ENCODE measurements at places on chromosomes 7 and 10.

DNA sequence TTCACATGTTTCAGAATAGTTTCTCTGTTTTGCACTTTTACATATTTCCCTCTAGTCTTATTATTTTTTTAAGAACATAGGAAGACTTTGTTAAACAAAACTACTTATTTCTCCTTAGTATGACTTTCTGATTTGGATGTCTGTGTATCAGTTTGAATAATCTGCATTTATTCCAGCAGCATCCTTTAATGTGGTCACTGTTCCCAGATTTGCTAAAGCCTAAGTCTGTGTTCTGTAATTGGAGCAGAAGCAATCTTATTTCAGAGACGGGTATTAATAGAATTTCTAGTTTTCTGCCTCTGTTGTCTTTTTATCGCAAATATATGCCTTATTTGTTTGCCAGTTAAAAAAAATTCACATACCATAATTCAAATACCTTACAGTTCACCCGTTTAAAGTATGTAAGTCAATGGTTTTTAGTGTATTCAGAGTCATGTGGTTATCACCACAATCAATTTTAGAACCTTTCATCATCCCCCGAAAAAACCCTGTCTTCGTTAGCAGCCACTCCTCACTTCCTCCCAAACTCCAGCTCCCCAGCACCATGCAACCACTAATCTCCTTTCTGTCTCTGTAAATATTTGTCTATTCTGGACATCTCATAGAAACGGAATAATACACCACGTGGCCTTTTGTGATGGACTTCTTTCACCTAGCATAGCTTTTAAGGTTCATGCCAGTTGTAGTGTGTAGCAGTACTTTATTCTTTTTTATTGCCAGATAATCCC, 58.7 kb downstream of the INPP5F start:
- DNase-seq, result no peak

- DNase-seq, result peak; percentile 96
Measured at GRCh38 chr10:133394064-133394663, at the start of gene MTG1. Gene MTG1 (plus strand): TSS chr10:133394157. CDS start chr10:133394221, 64 bp downstream.

DNA sequence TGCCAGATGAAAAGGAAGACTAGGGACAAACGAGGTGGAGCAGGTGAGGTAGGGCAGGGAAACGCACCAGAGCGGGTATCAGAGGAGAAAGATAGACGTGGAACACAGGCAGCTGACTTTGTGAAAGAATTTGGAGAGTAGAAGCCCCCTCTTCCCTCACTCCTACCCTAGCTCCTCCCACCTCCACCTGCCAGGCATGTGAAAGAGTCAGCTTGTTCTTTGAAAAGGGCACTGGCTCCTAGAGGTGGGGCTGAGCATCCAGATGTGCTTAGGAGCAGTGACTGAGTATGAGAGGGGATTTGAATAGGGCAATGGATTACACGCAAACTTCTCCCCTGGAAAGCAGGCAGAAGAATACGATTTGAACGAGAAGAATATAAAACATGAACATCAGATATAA, 174.2 kb upstream of the INHBA start:
- DNase-seq, result no peak

DNA sequence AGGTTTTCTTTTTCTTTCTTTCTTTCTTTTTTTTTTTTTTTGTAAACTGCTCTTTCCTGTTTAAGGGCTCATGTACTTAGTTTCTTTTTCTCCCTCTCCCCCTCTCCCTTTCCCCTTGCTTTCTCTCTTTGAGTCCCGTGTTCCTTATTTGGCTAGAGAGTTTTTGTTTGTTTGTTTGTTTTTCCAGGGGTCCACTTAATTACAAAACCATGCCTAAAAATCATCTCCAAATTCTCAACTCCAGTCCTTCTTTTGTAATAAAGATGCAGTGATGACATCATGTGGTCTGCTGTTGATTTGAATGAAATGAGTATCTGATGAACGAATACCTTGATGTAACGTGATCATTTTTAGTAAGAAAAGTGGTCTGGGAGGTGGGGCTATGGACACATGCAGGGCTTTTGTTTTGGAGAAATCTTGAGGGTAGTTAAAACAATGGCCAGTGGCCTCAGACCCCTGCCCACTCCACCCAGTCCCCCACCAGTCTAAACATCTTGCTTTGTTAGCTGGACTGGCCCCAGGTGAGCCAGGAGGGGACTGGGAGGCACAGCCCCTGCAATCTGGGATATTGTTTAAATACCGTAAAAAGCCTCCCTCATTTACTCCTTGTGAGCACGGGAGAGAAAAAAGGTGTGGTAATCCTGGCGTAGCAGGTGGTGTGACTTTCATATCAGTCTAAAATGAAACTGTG, 165.7 kb downstream of the LRMDA start:
- DNase-seq, result no peak

DNA sequence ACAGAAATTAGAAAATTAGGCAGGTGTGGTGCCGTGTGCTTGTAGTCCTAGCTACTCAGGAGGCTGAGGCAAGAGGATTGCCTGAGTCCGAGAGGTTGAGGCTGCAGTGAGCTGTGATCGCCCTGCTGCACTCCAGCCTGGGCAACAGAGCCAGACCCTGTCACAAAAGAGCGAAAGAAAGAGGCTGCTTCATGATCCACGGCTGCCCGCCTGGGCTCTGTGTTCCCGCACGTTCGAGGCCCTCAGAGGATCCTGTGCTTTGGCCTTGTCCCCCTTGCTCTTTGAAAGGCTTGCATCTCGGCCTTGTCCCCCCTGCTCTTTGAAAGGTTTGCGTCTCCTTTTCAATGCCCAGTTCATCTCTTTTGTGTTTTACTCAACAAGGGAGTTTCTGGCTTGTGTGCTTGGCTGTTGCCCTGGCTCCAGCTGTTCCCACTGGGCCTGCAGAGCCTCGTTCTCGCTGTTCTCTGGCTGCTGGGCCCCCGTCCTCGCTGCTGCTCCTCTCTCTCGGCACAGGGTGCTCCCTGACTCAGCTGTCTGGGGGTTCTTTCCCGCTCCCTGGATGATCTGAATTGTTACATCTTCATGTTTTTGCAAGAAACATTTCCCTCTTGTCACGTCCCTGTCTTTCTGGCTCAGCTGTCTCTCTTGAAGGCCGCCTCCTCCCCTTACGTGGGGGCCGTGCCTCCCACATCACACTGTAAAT, 45.1 kb upstream of the INPP5A start:
- DNase-seq, result no peak
